Stimulated activated CD4-positive, alpha-beta T cell treated with anti-CD3 and anti-CD28 coated beads, Interleukin-1b, Interleukin-23, amount 100 ng/mL, for 1 hour (primary cell): ENCODE measurements at places on chromosomes 3 and 15.

- DNase-seq, result no peak
Observed at GRCh38 chr3:4491855-4492207, 1.3 kb upstream of the ITPR1 start.

GRCh38 chr15:74988007-74988800 is 7.2 kb upstream of the SCAMP5 start:
- no peak for DNase-seq

GRCh38 chr15:45469441-45469840 is 53.1 kb downstream of the SLC30A4 start:
- DNase-seq, result no peak

GRCh38 chr3:45509038-45509767 is 85.3 kb upstream of the LIMD1 start:
- no peak for DNase-seq

- DNase-seq, result no peak
Observed at GRCh38 chr3:64856106-64856505, 168.3 kb upstream of the ADAMTS9 start.
